ENCODE measurements at places on chromosomes 11 and 22.

- DNase-seq: no peak
These were observed at the start of gene OR51F2 for GRCh38 chr11:4821021-4821420. TSS of gene OR51F2 (plus strand) at chr11:4821321. CDS start at chr11:4821422, 101 bp downstream.

- no peak for DNase-seq
These were observed 4.4 kb downstream of the CTTN start for GRCh38 chr11:70402685-70403084.

DNA sequence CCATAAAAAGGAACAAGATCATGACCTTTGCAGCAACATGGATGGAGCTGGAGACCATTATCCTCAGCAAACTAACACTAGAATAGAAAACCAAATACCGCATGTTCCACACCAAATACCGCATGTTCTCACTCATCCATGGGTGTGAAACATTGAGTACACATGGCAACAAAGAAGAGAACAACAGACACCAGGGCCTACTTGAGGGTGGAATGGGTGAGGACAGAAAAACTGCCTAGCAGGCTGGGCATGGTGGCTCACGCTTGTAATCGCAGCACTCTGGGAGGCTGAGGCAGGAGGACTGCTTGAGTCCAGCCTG, 12.3 kb downstream of the EHD1 start:
- DNase-seq: no peak

DNA sequence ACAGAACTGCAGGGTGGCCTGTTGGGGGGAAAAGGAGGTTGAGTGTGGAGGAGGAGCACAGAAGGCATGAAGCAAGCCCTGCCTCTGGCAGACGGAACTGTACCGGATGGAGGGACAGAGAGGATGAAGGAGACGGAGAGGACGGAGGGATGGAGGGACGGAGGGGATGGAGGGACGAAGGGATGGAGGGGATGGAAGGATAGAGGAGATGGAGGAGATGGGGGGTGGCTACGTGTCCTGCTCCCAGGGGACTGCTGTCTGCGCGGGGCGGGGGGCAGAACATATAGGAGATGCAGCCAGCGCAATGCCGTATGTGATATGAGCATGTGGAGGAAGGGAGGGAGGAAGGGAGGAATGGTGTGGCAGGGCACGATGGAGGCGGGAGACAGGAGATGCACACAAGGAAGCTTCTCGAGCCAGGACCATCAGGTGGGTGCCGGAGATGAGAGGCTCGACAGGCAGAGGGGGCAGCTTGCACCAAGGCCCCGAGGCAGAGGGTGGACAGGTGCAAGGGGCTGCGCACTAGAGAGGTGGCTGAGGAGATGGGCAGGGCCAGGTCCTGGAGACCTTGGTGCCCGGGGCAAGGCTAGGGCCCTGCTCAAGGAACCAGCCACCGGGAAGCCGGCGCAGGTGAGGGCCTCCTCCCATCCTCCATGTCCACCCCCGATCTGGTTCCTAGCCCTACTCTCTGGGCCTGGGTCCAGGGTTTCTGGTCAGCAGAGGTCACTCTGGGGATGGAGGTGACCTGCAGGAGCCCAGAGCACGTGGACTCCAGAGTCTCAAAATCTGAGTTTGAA, 25.3 kb downstream of the MAFF start:
- DNase-seq: no peak

- no peak for DNase-seq
These were observed 23.7 kb upstream of the CBX7 start for GRCh38 chr22:39176143-39176713.

GRCh38 chr11:79013509-79013908, 427.3 kb downstream of the TENM4 start:
- DNase-seq: no peak

GRCh38 chr11:92911478-92911877, 58.0 kb upstream of the MTNR1B start:
- no peak for DNase-seq
